ENCODE measurements at places on chromosomes 11 and 22.

DNA sequence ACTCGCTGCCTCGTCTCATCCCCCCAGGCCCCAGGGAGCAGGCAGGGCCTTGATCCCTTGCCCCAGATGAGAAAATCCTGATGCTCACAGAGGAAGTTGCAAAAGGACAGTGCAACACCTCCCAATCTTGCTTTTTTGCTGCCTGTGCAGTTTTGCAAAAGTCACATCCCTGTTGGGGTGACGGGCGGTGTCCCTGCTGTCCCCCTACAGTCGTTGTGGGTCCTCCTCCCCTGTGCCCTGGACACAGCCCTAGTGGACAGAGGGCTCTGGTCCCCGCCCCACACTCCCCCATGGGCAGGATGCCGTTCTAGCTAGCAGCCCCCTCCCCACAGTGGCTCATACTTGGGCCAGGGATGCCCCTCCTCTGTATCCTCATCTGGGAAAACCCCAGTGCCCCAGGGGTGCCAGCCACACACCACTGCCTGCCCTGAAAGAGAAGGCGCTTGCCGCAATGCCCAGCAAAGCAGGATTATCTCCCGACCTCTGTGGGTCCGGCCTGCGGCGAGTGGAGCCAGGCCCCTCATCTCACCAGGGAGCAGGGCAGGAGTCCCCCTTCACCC lies 18.4 kb upstream of the CTSD start:
- DNase-seq, result no peak

GRCh38 chr11:61682093-61682732 lies 2.0 kb downstream of the DAGLA start:
- DNase-seq, result no peak

DNA sequence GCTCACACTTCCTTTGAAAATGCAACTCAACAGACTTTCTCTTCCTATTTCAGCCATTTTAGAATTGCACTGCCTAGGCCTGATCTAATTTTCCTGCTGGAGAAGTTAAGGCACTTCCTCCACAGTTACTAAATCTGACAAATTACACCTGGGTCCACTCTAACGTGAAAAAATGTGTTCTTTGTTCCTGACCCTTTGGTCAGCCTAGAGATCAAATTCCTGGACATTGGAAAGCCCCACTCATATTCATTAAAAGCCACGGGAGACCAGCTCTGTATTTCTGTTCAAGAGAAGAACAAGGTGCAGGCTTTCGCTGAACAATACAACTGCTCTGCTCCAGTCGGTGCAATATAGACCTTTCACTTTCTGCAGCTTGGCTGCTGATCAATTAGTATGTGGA lies 96.6 kb downstream of the MPPED2 start:
- no peak for DNase-seq

DNA sequence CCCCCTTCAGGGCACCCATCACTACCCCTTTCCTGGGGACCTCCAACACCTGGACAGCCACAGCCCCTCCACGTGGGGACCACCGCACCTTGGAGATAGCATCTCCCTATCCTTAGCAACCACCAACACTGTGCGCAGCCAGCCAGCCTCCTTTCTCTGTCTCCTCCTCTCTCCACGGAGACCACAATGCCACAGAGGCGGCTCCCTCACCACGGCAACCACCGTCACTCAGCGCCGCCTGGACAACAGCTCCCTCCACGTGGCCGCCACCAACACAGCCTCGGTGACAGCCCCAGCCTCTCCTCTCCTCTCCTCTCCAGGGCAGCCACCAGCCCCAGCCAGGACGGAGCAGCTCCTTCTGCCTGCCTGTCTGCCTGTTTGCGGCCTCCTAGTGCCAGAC lies 10.5 kb downstream of the ELFN2 start:
- peak; percentile 41 for DNase-seq

- no peak for DNase-seq
Observed at GRCh38 chr11:2652333-2653197, 47.2 kb downstream of the KCNQ1OT1 start.

GRCh38 chr22:46484156-46484860 lies 53.1 kb downstream of the CELSR1 start:
- DNase-seq, result no peak

- no peak for DNase-seq
Observed at GRCh38 chr11:115155978-115156377, 348.2 kb downstream of the CADM1 start.

DNA sequence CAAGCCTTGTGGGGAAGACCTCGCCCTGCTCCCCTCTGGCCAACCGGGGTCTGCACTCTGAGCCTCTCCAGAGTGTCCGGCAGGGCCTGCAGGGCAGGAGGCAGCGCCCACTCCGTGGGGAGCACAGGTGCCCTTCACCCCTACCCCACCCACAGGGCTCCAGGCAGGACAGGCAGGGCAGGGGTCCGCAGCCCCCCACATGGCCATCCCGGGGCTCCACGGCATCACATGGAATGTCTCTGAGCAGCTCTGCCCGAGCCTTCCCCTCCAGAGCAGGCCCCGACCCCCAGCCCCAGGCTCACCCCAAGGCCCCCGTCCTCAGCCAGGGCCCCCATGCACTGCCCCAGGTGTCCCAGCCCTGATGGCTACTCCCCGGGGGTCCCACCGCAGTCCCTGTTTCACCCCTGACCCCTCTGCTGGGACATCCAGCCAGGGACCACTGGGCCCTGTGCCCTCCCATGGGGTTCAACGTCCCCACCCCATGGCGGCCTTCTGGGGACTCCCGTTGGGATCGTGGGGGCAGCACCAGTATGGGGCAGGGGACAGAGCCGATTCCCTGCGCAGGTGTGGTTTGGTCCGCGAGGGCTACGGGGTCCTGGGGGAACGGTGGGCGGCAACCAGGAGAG lies 77.7 kb downstream of the BRD1 start:
- no peak for DNase-seq

DNA sequence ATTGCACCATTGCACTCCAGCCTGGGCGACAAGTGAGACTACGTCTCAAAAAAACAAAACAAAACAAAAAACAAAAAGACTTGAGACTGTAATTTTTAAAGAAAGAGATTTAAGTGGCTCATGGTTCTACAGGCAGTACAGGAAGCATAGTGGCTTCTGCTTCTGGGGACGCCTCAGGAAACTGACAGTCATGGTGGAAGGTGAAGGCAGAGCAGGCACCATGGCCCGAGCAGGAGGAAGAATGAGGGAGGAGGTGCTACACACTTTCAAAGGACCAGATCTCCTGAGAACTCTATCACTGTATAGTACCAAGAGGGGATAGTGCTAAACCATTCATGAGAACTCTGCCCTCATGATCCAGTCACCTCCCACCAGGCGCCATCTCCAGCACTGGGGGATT lies 52.0 kb downstream of the CBL start:
- DNase-seq, result no peak

DNA sequence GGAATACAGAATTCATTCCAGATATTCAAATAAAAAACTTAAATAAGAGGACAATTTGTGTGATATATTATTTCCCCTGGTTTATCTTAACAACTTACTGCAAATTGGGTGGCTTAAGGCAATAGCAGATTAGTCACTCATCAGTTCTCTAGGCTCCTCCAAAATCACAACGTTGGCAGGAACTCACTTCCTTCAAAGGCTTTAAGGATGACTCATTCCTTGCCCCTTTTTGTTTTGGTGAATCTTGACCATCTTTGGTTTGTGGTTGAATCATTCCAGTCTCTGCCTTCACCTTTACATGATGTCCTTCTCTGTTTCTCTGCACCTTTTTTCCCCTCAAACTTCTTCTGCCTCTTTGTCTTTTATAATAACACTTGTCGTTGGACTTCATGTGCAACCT lies 3.4 kb downstream of the OR10AG1 start:
- DNase-seq, result no peak

DNA sequence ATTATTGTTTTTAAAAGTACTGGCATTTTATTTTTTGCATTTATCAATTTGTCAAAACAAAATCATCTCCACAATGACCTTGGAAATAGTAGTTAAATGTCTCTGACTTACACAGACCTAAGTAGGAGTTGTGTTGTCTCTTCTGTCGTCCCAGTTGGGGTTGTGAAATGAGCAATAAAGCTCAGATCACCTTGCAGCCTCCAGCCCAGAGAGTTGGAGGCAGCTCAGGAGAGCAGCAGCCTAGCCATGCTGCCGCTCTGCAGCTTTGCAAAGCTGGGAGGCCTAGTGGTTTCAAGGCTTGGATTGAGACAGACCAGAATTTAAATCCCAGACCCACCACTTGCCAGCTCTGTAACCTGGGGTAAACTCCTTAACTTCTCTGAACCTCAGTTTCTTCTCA lies 65.2 kb upstream of the CRYBB3 start:
- DNase-seq, result no peak

GRCh38 chr11:125772834-125773505 lies 5.7 kb downstream of the PATE2 start:
- no peak for DNase-seq

DNA sequence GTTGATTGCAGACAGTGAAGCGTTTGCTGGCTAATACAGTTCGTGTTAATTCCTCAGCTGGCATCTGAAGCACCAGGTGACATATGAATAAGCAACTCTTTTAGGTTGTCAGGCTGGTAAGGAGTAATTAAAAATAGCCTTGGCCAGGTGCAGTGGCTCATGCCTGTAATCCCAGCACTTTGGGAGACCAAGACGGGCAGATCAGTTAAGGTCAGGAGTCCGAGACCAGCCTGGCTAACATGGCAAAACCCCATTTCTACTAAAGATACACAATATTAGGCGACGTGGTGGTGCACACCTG lies 74.9 kb downstream of the CECR2 start:
- no peak for DNase-seq

GRCh38 chr11:114194702-114195101 lies 101.5 kb upstream of the NNMT start:
- DNase-seq, result no peak

- DNase-seq, result no peak
Observed at GRCh38 chr11:7651140-7651551, 22.2 kb downstream of the CYB5R2 start.

- no peak for DNase-seq
Observed at GRCh38 chr22:25409240-25409639, 155.2 kb upstream of the GRK3 start.

GRCh38 chr11:2541881-2542361 lies 97.1 kb downstream of the KCNQ1 start:
- DNase-seq, result no peak

GRCh38 chr11:10579700-10580099 lies 11.2 kb upstream of the LYVE1 start:
- no peak for DNase-seq

DNA sequence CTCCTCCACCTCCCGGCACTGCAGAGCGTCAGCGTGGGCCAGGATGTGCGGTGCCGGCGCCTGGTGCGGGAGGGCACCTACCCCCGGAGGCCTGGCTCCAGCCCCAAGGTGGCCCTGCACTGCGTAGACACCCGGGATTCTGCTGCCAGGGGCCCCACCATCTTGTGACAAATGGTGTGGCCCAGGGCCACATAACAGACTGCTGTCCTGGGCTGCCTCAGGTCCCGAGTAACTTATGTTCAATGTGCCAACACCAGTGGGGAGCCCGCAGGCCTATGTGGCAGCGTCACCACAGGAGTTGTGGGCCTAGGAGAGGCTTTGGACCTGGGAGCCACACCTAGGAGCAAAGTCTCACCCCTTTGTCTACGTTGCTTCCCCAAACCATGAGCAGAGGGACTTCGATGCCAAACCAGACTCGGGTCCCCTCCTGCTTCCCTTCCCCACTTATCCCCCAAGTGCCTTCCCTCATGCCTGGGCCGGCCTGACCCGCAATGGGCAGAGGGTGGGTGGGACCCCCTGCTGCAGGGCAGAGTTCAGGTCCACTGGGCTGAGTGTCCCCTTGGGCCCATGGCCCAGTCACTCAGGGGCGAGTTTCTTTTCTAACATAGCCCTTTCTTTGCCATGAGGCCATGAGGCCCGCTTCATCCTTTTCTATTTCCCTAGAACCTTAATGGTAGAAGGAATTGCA lies 13.5 kb downstream of the TSKU start:
- no peak for DNase-seq

DNA sequence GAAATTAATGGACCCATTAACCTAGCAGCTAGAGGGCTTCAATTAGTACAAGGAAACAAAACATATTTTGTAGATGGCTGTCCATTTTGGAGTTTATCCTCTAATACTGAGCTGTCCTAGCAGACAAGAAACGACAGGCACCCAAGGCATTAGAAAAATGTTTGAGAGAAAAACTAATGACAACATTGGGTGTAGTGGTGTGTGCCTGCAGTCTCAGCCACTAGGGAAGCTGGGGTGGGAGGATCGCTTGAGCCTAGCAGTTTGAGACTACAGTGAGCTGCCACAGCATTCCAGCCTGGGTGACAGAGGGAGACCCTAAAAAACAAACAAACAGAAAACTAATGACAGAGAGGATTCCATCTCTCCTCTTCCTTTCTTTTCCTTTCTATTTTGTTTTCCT lies 1.5 kb downstream of the A4GALT start:
- DNase-seq, result no peak

DNA sequence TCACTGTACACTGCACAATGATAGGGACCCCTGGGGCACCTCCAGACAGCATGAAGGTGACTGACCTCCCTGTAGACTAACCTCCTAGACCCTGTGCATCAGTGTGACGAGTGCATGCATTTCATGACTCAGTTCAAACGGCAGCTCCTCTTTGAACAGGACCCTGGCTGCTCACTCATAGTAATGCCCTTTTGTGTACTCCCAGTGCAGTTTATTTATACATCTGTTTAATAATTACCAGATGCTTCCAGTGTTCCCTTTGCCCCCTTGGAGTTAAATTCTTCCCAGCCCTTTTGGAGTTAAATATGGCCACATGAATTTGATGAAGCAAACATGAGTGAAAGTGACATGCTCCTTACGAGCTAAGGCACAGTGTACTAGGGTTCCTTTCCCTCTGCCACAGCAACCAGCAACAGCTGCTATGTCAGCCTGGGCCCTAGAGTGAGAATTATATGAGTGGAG lies 72.4 kb downstream of the PANX1 start:
- DNase-seq, result no peak

GRCh38 chr11:77159937-77160495 lies 32.0 kb downstream of the MYO7A start:
- DNase-seq, result no peak

GRCh38 chr11:129625930-129626329 lies 189.7 kb upstream of the TMEM45B start:
- DNase-seq, result no peak

GRCh38 chr11:12577725-12578644 lies 96.2 kb upstream of the TEAD1 start:
- no peak for DNase-seq

GRCh38 chr11:10107497-10107896 lies 186.5 kb downstream of the SBF2 start:
- DNase-seq, result no peak

GRCh38 chr11:94880216-94880615 lies 93.1 kb downstream of the CWC15 start:
- no peak for DNase-seq

DNA sequence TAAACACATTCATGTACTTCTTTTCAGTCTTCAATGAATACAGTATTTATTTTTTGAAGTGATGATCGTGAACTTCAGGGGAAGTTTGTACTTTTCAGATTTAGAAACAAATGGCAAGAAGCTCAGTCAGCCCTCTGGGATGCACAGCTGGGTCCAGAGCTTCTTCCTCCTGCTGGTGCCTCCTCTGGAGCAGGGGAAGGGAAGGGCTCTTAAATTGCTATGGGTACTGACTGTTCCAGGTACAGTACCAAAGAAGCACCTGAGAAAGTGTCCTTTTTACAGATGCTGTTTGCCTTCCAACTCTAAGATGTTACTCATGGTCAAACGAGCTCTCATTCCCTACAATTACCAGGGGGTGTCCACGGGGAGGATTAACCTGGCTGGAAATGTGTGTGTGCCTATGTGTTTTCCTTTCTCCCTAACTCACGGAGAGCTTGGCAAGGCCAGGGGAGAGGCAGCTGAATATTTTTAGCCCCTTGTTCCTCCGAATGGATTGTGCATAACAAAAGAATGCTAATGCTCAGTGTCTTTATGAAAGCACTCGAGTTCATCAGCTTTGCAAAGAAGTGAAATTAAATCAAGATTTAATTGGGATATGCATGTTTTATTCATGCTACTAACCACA lies 313.7 kb upstream of the CADM1 start:
- DNase-seq, result no peak

- DNase-seq, result no peak
Observed at GRCh38 chr11:721247-721740, 15.3 kb downstream of the EPS8L2 start.

Data from T-helper 2 cell treated with Interferon-gamma antibody and Interleukin-4, amounts not matched to agents 5 μg/mL and 100 μg/mL, for 36 hours (primary cell).